ENCODE measurements at places on chromosomes 6 and 20.

- peak; percentile 62 for DNase-seq
Observed at GRCh38 chr6:149140137-149140909, 177.2 kb upstream of the TAB2 start.

DNA sequence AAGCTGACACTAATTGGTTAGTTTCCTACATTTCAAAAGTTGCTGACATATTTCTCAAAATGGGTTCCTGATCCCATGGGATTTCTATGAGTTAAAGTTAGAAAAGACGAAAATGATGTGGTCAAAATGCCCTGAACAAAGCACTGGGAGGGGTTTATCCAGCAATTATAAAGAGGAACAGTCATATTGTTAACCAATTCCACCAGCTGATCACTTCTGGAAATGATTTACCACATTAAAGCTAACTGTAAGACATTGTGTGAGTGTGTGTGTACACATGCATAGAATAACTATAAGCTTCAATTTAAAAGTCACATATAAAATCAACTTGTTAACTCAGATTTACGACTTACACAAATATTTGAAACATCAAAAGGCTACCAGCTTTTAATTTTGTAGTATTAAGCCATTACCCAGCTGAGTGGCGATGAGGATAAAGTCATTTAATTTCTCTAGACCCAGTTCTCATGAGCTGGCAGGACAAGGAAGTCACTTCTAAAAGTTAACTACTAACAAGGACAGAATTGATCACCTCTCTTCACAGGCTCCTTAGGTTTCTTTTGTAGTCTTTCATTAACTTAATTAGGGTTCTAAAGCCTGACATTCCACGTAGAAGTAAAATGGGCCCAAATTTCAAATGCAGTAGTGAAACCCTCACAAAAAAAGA is 40.4 kb downstream of the MAN1A1 start:
- DNase-seq = no peak

DNA sequence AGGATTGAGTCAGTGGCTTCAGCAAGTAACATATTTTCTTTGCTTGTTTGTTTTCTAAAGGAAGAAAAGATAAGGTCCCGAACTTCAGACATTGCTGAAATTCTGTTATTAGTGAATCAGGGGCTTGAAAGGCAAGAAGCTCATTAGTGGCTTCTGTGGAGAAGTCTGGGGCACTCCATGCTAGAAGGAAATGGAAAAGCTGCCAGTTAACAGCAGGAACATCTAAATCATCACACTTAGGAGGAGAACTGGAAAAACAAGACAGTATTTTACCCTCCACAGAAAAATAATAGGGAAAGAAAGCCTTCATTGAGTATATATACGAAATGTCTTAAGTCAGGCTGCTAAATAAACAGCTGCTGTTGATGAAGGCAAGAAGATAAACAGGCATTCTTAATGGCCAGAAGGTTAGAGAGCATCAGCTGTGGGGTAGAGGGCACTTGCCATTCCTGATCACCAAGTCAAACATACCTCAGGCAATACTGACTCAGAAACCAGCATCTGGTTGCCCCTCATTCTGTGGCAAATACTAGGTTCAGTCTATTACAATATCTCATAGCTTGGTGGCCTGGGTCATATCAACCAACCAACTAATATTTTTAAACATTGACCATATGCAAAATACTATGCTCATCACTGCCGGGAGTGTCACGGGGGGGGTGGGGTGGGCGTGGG is 143.2 kb upstream of the TENT5A start:
- no peak for DNase-seq

GRCh38 chr6:158049055-158050028 is 67.7 kb downstream of the SYNJ2 start:
- no peak for DNase-seq

- no peak for DNase-seq
Observed at GRCh38 chr6:160247457-160247883, 11.2 kb downstream of the SLC22A2 start.

DNA sequence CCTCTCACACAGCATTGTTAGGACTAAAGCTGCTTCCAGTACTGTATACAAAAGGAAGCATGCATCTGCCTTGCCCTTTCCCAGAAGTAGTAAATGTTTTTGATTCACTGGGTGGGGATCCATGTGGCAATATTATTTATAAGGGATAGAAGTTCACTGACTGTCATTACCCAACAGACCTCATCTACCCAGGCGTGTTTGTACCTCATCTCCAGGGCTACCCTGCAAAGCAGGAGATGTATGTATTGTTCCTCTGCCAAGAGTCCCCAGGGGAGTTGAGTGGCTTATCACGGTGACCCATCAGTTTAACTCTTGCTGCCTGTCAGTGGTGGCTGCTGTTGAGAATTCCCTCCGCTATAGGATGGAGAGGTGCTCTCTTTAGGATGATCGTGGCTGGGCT is 42.5 kb downstream of the SLC24A3 start:
- DNase-seq = no peak

- no peak for DNase-seq
Observed at GRCh38 chr6:43942011-43942442, 172.0 kb downstream of the VEGFA start.

DNA sequence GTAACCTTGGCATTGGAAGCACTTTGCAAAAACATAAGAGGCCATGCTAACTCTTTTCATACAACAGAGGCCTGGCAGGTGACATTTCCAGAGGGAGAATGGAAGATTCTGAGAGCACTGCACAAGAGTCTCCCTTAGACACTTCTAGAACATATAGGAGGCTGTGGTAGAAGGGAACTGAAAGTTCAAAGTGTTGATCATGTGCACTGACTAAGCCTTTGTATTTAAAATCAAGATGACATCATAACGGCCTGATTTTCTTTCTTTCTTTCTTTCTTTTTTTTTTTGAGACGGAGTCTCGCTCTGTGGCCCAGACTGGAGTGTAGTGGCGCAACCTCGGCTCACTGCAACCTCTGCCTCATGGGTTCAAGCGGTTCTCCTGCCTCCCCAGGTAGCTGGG is 26.8 kb upstream of the DNAAF9 start:
- DNase-seq = no peak
